ENCODE measurements at places on chromosomes 12 and 14. TPM values are rescaled to one million over a fixed set of nuclear protein-coding genes. Genes with fewer than 3 reads are reported as not detected.

DNA sequence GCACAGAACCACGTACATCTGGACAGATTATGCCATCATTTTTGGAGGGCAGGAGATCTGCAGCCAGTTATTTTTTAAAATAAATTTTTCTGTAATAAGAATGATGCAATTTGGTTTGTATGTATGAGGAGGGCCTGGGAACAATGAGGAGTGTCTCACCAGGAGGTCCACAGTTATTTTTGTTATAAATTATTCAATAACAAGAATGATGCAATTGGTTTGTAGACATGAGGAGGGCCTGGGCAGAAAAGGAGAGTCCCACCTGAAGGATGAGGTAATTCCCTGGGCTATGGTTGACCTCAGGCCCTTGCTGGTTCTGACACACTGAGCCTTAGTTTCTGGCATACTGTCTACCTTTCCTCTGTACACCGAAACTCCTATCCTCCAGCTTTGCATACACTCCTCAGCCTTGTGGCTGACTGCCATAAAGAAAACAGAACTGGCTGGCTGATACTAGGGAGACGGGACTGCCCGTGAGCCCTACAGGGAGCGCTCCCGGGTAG, 9.0 kb upstream of the DCD start:
- DNase-seq = no peak

DNA sequence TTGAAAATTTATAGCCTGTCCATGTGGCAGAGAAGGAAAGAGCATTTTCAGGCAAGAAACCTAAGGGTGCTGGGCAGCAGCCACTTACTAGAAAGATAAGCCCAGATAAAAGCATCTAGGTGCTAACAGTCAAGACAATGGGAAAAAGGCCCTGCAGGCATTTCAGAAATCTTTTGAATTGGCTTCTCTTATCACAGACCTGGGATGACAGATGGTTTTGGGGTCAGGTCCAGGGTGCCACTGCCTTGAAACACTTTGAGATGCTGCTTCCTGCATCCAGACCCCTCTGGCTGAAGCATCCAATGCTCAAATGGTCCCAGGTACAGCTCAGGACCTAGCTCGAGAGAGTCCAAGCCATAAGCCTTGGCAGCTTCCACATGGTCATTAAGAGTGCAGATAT, 466.5 kb downstream of the FSCB start:
- DNase-seq = no peak

DNA sequence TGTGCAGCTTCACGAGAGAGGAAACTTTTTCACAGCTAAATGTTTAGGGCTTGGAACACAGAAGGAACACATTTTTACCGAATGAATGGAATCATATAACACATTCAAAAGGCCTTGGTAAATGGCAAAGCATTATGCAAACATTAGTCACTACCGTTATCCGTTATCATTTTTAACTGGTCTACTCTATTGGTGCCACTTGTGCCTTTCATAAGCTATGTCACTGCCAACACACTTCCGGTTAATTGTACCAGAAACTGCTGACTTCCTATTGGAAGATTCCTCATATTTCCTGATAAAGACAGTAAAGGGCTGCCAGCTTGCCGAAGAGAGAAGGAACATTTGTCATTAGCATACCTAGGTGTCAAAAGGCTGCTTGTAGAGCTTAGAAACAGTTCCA, 169.2 kb downstream of the APAF1 start:
- DNase-seq = no peak

GRCh38 chr12:100197486-100197885, 3.1 kb upstream of the ACTR6 start:
- no peak for DNase-seq

GRCh38 chr14:79658769-79659168, 552.5 kb downstream of the DIO2 start:
- no peak for DNase-seq

DNA sequence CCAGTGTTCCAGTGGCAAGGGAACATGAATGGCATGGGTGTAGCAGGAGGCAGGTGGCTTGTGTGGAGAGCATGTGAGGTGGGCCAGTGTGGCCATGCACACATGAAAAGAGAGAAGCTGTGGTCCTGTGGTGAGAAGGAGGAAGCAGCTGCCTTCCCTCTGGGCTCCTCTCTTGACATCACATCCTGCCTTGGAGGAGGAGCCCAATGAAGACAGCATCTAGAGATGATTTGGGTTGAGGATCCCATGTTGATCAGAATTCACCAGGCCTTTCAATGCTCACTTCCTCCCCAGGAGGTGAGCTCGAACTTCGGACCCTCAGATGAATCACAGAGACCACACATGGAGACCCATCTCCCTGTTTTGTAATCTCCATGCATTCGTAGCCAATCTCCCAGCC, 82.6 kb downstream of the LRRC74A start:
- no peak for DNase-seq

- peak; percentile 71 for DNase-seq
Observed at GRCh38 chr12:93243689-93244513, 133.8 kb upstream of the NUDT4 start.

DNA sequence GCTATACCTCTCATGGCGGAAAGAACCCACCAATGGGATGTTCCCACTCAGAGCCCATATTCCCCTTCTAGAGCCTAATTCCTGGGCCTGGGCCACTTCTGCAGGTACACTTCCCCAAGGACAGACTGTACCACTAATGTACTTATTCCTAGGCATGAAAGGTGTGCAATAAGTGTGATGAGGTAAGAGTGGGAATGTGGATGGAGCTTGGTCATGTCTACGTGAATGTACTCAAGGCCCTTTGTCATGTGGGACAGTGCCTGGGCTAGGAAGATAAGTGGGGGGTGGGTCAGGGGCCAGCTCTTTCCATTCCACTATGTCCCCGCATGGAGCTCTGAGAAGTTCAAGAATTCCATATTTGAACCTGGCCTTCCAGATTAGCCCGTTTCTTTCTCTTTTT, 63.4 kb upstream of the FUT8 start:
- DNase-seq = no peak

DNA sequence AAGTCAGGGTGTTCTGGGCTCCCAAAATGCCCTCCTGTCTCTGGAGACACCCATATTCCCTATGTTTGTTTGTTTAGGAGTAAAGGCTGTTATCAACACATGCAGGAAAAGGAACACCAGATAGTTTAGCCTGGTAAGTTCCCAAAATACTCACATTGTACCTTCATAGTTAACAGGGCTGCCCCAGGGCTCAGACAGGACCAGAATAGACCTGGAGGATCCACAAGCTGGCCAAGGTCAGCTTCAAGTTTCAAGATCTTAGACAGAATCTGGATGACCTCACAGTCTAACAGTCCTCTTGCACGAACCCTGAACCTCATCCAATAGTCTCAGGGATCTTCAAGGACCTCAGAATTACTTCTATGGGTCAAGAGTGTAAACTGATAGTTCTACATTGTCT, 18.1 kb upstream of the HSP90B1 start:
- no peak for DNase-seq

OR11G2 gene
- total RNA-seq = not detected

IPO8 gene
- total RNA-seq = 12.5 TPM

MYF6 gene
- 0.14 TPM for total RNA-seq

TRIAP1 gene
- total RNA-seq = 39.1 TPM
